Stimulated activated CD4-positive, alpha-beta T cell treated with anti-CD3 and anti-CD28 coated beads, Interleukin-2, amount 100 ng/mL, for 24 hours (primary cell): ENCODE measurements at places on chromosomes 4 and X.
A peak's percentile ranks its signal among the peaks of the same experiment; 100 is the strongest.

- no peak for DNase-seq
These were observed 30.6 kb downstream of the SETD7 start for GRCh38 chr4:139525414-139525813.

DNA sequence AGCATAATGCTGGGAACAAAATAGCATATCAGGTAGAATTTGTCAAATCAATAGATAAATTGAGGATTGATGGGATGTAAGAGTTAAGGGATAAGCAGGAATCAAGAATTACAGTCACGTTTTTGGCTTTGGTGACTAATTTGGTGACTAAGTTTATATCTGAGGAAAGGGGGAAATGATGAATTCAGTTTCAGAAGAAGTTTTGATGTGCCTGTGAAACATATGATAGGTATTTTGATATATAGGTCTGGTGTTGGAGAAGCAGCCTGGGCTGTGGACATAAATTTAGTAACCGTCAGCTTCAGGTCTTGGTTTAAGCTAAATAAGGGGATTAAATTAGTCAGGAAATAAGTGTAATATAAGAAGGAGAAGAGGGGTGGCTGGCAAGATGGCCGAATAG, 79.0 kb upstream of the EDA2R start:
- no peak for DNase-seq

DNA sequence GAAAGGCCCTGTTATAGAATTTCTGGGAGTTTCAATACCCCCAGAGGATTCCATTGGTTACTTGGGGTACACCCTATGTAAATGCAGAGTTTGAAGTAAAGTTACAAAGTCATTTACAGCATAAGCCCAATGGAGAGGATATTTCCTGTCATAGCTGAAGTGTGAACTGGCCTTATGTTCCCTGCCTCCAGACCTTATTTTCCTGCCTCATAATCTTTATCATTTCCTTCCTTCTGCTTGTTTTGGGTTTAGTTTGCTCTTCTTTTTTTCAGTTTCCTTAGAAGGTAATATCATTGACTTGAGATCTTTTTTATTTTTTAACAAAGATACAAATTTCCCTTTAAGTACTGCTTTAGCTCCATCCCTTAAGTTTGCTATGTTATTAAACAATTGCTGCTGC, 85.4 kb downstream of the PPEF1 start:
- no peak for DNase-seq

DNA sequence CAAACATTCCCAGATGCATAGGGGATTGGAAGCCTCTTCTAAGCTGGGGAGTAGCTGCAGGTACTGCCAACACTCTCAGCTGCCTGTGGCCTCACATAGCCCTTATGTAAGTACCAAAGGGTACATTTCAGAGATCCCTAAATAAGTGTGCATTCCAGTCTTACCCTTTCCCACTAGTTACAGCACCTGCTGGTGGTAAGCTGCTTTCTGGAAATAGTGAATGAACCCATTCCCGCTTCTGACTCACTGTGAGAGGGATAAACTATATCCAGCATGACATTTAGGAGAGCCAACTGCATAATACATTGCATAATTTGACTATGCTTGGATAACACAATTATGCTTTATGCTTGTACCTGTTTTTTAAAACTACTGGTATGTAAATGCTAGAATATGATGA, 149.0 kb downstream of the FAM13A start:
- no peak for DNase-seq

- DNase-seq = no peak
These were observed 14.8 kb downstream of the INTS6L start for GRCh38 chrX:135535077-135535940.

GRCh38 chrX:23720117-23720677, 22.9 kb downstream of the ACOT9 start:
- DNase-seq = no peak

DNA sequence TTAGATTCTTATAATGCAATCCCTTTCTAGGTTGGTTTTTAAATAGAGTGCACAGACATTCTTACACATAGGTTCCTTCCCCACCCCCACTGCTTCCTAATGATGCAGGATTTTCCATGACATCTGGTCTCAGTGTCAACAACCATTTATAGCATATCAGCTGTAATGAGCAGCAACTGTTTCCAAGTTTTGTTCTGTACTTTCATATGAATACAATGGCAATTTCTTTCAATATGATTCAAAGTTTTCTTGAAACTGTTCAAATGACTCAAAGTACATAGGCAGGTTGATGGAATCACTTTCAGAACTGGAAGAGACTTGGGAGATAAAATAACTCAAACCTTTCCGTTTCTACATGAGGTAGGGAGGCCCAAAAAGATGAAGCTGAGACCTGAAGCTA, 220.7 kb downstream of the CAMK2D start:
- DNase-seq = peak; percentile 70

DNA sequence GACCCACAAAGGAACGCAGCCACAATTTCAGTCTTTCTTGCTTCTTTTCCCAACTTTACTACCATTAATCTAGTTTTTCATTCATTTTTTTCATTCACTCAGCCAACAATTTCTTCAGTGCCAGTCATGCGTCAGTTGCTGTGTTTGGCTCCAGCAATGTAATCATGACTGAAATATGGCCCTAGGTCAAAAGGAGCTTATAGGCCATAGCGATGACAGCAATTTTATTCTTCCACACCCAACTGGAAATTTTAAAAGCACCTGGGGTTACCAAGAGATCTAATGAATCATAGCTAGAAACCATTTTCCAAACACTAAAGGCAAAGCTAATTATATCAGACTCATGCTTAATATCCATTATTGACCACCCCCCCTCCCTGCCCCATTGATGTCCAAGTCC, 29.8 kb upstream of the C1QTNF7 start:
- no peak for DNase-seq

DNA sequence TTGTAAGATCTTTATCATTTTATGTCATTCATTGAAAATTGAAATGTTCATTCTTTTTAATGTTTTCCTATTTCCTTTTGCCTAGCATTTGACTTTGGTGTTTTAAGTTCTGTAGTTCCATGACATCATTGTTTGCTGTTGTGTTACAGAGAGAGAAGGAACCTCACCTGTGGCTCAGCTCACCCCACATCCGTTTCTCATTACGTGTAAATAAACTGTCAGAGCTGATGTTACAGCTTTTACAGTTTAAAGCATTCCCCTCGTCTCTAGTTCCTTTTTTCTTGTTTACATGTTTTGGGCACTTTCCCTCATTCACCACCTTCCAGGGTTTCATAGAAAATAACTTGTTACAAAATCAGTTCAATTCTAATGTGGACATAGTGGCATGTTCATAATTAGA, 137.2 kb downstream of the FNIP2 start:
- no peak for DNase-seq

DNA sequence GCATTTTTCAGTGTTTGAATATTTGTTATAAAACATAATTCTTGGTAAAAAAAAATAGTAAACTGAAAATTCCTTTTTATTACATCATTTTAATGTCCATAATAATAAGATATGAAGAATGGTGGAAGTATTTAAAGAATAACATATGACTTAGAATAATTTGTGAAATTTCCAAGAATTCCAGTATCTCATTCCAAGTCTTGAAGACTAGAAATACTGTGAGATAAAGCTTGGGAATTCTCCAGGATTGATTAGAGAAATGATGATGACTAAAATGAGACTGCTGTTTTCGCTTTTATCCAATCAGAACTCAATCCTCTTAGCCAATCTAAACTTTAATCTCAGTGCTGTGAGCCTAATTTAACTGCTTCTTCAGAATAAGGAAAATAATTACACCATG, 184.2 kb upstream of the HCCS start:
- no peak for DNase-seq

DNA sequence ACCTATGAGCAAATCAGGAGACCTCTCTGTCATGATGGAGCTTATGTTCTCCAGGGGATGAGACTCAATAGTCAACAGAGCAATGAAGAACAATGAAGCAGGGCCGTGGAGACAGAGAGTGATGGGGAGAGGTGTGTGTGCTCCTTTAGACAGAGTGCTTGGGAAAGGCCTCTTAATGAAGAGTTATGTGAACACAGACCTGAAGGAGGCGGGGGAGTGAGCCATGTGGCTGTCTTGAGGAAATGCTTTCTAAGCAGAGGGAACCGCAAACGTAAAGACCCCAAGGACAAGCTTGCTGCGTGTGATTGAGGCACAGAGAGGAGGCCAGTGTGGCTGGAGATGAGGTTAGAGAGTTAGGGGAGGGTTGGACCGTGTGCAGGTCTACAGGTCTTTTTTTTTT, 53.1 kb downstream of the CHRNA9 start:
- DNase-seq = no peak

DNA sequence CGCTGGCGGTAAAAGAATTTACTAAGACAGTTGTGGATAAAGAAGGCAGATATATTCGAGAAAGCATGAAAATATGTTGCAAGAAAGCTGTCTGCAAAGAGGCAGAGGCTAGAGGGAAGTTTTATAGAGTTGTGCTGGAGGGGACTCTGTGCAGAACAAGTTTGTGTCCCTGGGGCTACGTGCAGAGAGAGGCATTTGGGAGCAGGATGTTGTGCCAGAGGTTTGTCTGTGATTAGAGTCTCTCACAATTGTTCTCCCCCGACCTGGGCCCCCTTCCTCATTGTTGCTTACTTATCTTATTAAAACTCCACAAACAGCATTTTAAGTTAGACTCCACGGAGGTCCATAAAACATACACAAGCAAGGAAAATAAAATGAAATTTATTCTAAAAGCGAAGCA, 831.3 kb downstream of the NLGN4X start:
- DNase-seq = no peak

GRCh38 chr4:33085709-33086108, 2365.5 kb downstream of the PCDH7 start:
- no peak for DNase-seq

- DNase-seq = no peak
These were observed 225.2 kb downstream of the ADGRL3 start for GRCh38 chr4:61425315-61425714.

- no peak for DNase-seq
These were observed 72.6 kb upstream of the PTPN13 start for GRCh38 chr4:86521373-86521969.

DNA sequence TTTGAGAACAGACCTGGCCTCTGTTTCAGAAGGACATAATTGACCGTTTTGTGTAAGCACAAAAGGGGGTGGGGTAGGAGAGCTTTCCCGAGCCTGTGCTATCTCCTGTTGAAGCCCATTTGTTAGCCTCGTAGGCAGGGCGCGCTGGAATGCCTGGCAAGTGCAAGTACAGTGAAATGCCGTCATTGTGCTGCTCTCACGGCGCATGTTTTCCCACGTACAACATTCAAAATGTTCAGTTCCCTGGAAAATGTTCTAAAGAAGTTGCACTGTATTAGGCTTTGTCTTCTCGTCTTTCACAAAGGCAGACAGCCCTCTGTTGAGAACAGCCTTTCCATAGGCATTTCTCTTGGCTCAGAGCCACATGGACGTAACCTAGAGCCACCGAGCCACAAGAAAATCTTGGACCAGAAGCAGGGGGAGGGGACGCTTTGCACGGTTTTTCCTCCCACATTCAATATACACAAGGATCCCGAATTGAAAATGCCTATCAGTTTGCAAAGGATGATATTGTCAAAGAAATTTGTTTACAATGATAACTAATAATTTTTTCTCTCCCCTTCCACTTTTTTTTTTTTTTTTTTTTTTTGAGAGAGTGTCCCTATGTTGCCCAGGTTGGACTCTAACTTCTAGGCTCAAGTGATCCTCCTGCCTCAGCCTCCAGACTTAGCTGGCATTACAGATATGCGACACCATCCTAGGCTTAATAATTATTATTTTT, 54.6 kb upstream of the RAPGEF2 start:
- no peak for DNase-seq

DNA sequence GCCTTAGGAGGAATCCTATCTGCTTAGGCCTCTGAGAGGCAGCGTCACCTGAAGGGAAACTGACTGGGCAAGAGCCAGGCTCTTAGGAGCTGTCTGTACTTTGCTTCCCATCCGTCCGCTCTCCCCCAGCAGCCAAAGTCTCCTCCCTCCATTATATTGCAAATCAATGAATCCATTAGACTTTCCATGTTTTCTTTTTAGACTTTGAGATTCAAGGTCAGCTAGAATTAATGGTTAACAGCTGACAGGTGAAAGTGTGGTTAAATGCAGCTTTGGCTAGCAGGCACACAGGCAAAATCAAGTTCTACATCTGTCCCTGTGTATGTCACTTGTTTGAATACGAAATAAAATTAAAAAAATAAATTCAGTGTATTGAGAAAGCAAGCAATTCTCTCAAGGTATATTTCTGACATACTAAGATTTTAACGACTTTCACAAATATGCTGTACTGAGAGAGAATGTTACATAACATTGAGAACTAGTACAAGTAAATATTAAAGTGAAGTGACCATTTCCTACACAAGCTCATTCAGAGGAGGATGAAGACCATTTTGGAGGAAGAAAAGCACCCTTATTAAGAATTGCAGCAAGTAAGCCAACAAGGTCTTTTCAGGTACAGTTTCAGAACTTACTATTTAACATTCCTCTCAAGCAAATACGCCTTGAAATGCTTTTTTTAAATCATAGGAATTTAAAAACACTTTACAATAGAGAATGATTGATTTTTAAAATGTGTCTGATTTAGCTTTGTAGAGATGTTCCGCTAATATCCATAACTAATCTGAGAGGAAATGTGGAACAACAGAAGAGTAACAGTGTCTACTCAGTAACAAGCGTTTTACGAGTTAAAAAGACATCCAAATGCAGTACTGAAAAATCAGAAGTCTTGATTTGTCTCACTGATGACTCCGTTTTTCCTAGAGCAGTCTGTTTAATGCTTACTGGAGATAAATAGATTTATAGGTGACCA, at the start of gene F11:
Gene F11, plus strand, starts transcription at position 507 of the 970 bp plus-strand sequence. CDS start 948 bp downstream, outside the sequence.
- no peak for DNase-seq

DNA sequence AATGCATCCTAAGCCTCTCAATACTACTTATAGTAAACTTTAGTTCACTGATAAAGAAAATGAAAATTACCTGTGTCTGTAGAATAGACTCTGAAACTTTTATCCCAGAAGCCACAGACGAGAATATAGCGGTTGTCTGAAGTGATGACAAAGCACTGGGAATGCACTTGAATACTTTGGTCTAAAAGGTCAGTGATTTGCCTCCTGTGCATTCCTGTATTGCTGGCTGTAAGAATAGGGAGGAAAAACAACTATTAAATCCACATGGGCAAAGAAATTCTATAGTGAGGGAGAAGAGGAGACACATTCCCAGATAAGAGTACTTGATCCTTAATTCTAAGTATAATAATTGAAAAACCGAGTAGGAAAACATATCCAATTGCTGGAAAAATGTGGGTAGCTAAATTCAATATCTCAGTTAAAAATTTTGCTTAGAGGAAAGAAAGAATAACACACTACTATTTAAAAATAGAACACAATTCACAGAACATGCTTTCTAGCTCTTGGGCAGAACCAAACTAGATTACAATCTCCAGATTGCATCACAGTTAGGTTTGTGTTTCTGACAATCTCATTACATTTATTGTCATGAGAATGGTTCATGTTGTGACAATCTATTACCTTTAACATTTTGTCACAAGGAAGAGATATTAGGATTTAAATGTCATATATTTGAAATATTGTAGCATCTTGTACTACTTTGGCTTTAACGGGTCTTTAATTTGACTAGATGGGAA, 232.1 kb downstream of the DCLK2 start:
- DNase-seq = no peak

GRCh38 chr4:5168891-5169290, 117.6 kb downstream of the STK32B start:
- DNase-seq = no peak
